ENCODE measurements at places on chromosomes 16 and 17.
A peak's percentile ranks its signal among the peaks of the same experiment; 100 is the strongest.

- no peak for DNase-seq
Observed at GRCh38 chr17:9693755-9694154, 48.4 kb downstream of the USP43 start.

DNA sequence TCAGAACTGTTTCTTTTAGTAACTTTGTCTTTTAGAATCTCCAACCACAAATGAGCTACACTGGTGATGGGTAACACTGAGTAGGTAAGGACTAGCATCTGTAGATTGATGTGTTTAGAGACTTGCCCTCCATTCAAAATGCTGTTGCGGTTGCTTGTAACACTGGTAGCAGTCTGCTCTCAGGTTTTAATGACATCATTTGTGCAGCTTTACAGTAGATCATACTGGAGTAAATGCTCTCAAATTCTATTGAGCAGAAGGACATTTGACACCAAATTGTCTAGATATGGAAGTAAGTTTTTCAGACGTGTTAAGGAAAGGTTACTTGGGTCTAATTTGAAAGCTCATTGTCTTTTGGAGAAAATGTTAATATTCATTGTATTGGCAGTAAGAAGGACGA, 98.8 kb downstream of the NLK start:
- DNase-seq, result no peak

DNA sequence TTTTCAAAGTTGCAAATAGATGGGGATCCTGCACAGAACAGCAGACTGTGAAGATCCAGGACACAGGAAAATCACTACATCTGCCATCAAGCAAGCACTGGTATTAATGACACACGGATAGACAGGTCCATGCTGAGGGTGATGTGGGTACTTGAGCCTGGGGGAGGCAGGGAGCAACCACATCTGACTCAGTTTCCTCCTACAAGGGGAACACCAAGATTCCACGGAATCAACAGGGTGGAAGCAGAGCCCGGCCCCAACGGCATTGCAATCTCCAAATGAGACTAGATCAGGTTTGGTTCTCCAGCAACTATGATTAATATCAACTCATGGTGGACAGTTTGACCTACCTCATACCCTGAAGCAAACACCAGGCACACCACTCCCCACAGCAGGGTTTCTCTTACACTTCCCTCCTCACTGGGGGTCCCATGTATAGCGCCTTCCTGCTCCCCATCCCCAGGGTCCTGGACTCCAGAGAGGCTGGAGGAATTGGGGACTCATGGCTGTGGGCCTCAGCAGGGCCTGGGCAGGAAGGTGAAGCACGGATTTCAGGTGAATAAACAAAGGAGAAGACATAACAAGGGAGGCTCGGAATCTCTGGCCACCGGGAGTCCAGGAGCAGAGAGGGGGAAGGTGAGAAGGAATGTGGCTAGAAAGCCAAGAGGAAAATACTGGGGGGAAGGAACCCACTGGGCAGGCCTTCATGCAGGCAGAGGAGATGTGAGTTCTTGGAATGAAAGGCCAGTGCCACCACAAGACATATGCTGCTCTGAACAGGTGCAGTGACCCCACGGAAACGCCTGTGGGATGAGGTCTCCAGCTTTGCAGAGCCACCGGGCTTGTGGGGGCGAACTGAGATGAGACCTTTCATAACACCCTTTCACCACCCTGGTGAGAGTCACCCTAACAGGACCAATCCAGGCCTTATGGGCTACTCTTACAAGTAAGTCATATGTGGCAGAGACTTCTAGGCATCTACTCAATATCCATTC, 29.5 kb upstream of the PIK3R6 start:
- no peak for DNase-seq

DNA sequence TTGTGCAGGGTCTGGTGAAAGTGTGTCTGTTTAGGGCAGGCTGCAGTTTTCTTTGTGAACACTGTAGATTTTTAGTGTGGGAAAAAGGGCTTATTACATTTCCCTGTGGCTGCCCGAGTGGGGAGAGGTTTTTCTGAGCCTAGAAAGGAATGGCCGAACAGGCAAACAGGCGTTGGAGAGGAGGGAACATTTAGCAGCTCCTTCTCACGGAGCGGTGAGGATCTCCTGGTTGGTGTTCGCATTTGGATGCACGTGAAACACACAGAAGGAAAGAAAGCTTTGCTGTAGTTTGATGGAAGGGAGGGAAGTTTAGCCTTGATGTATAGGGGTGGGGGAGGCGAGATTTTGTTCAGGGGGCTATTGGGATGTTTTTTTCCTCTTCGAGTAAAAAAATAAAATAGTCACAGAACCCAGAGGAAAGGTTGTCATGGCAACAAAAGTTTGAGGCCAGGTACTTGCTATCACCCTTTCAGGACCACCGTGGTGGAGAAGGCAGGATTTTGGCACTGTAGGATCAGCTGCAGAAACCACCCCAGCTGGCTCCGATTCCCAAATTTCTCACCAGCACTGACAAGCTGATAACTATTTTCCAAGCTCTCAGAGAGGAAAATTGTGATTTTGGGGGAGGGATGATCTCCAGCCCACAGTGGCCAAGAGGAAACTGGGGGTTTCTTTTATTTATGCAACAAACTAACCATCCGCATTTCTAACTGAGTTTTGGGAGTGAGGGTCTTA, 3.5 kb downstream of the GSG1L start:
- DNase-seq, result no peak

GRCh38 chr16:67311607-67312488, 14.7 kb downstream of the KCTD19 start:
- no peak for DNase-seq

GRCh38 chr17:15351925-15352324, 10.5 kb upstream of the TEKT3 start:
- DNase-seq, result no peak

GRCh38 chr16:24609740-24610415, 70.5 kb downstream of the RBBP6 start:
- peak; percentile 68 for DNase-seq
